Suppressor macrophage (primary cell): ENCODE measurements at places on chromosomes 2 and 18.

- peak; percentile 76 for DNase-seq
Observed at GRCh38 chr18:1571206-1571605, 666.5 kb downstream of the ADCYAP1 start.

DNA sequence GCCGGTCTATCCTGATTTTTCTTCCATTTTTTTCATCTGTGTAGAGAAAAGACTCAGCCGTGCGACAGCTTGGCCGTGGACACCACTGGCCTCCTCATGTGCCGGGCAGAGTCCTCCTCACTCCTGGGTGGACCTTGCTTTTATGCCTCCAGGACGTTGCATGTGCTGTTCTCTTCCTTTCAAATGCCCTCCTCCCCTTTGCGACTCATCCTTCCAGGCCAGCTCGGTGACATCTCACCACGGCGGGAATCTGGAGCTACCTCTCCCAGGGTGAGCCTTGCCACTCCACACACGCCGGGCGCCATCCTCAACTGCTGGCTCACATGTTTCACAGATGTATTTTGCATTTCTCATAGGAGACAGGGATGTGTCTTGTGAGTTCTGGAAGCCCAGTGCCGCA lies 198.5 kb upstream of the HDAC4 start:
- DNase-seq, result no peak

DNA sequence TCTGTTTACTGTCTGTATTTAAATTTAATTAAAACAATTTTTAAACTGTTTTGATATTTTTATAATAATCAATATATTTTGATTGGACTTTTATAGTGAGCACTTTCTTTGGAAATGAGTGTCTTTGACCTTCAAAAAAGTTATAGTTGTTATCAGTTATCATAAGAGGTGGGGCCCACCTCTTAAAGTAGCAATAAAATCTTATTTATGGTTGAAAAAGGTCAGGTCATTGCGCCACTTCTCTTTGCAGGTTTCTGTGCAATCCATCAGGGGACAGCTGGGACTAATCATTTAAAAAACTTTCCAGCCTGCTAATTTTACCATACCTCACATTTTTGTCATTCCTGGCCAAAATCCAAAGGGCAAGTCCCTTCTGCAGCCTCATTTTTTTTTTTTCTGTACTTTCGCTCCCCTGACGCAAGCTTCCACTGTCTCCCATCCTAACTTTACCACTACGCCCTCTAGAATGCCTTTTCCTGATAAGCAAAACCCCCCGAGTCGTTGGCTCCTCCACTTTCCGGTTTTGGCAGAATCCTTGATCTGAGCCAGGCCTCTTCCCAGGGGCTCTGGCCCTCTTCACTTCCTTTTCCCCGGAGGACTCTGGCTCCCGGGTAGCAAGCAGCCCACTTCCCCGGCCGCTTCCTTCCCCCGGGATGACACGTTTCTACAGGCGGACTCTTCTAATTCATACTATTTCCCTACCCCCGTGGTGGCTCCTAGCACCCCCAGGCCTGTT lies 1.1 kb upstream of the SEH1L start:
- DNase-seq, result peak; percentile 80

DNA sequence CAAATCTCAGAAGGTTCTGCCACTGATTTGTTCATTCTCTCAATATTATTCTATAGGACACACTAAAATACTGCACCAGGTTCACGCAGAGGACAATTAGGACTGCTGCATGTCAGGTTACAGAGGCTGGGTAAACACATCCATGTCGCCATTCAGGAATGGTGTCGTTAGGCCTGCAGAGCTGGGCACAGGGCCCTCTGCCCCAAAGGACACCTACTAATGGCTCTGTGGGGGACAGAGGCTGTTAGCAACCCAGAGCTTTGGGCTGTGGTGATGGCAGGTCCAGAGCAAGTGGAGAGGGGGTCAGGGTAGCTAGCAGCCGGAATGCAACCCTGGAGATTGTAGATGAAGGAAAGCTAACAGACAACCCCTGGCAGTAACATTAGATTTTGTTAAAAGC lies 115.9 kb downstream of the TTC32 start:
- DNase-seq, result no peak

- no peak for DNase-seq
Observed at GRCh38 chr18:11320986-11321385, 171.6 kb upstream of the PIEZO2 start.

GRCh38 chr2:126496493-126496892 lies 159.5 kb upstream of the GYPC start:
- no peak for DNase-seq
